EH (cell line): ENCODE measurements at places on chromosomes 2 and 18.

- DNase-seq, result no peak
These were observed 28.4 kb upstream of the ACVR1C start for GRCh38 chr2:157657101-157657500.

DNA sequence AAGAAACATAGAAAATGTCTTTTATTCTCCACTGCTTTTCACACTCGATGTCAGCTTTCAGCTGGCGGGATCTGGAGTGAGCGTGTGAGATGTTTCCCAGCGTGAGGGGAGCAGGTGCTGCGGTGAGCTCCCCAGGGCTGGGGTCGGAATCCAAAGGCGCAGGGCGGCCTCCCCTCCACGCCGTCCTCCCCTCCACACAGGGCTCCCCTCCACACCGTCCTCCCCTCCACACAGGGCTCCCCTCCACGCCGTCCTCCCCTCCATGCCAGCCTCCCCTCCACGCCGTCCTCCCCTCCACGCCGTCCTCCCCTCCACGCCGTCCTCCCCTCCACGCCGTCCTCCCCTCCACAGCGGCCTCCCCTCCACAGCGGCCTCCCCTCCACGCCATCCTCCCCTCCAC lies 26.9 kb upstream of the KCNG2 start:
- no peak for DNase-seq

- peak; percentile 50 for DNase-seq
These were observed 226.0 kb upstream of the CTAGE1 start for GRCh38 chr18:22643731-22644130.

DNA sequence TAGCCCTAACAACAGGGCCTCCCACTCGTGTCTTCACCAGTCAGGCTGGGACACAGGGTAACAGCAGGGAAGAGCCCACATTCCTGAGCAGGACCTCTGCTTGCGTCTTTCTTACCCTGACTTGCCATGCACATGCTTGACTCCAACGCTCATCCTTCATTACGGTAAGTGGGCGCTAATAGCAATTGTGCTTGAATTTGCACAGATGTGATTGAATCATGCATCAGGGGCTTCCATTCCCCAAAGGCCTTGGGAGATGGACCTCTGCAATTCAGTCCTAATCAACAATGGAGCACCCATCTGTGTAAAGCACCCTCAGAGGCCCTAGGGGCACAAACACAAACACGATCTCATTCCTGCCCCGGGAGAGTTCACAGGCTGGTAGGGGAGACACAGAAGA lies 13.5 kb downstream of the TEX51 start:
- DNase-seq, result no peak

GRCh38 chr2:122034344-122034743 lies 278.9 kb downstream of the TSN start:
- no peak for DNase-seq

GRCh38 chr2:40166006-40166405 lies 285.9 kb downstream of the SLC8A1 start:
- no peak for DNase-seq

DNA sequence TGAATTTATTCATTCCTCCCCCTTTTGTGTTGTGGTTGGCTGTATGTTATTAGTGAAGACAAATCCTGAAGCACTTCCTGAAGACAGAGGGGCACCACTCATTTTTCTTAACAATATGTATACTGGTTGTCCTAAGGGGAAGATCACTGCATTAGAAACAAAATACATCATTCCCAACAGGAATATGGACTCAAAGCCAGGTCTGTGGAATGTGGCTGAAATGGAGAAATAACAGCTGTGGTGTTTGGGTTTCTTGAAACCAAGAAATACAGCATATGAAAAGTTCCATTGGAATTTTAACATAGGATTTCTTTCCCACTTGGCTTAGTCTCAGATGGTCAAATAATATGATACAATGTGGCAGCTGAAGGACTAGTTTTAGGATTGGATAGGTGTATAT lies 267.6 kb downstream of the KCNE4 start:
- no peak for DNase-seq

DNA sequence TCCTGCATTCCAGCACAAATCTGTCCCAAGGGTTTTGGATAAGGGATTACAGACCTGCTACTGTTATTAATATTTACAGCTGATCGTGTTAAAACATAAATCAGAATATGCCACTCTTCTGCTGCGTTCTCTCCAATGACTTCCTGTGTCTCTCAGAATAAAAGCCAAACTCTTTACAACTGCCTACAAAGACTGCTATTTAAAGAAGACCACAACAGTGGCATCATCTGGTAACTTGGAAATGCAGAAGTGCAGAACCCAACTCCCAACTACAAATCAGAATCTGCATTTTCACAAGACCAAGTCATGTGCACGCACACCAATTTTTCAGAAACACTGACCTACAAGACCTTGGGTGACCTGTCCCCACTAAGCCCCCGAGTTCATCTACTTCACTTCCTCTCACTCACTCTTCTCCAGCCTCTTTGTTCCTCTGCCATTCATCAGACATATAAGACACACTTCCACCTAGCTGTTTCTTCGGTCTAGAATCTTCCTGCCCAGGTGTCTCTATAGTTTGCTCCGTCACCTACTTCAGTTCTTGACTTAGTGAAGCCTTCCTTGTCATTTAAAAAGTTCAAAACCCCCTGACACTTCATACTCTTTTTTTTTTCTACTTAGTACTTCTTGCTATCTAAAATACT lies 36.0 kb downstream of the CHN1 start:
- DNase-seq, result no peak

DNA sequence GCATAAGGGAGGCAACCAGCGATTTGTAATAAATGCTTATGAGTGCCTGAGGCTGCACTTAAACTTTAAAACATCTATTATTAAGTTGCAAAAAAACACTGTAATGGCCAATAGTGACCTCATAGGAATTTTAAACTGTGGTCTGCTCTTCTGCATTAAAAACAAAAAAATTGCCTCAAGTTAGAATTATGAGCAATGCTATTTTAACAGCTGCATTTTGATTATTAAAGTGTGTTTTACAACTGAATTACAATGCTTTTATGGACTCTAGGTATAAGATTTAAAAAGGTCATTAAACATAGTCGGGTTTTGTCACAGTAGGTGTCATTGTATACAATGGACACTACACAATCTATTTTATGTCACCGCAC lies 528.7 kb upstream of the FANCL start:
- DNase-seq, result peak; percentile 1

GRCh38 chr2:38128653-38129052 lies 52.7 kb upstream of the CYP1B1 start:
- DNase-seq, result no peak

- DNase-seq, result no peak
These were observed 650.4 kb downstream of the RNF144A start for GRCh38 chr2:7567646-7568045.

- peak; percentile 95 for DNase-seq
These were observed 381.2 kb downstream of the TXNL1 start for GRCh38 chr18:56257205-56257604.

DNA sequence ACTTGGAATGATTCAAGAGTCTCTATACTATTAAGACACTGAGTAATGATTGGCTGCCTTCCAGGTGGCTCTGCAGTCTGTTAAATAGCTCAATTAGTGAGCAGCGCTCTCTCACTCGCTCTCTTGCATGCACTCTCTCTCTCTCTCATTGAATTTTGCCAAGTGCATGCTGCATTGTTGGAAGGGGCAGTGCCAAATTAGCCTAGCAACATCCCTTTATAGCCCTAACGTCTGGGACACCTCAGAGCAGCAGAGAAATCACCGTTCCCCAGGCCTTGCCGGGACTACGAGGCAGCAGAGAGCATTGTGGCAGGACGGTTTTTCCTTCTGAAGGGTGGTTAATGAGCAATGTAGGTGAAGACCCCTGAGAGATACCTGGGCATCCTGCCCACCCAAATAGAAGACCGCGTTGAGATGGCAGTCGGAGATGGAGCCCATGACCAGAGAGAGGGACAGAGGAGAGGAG lies 447.6 kb upstream of the POU3F3 start:
- no peak for DNase-seq

GRCh38 chr2:220277445-220277975 lies 650.1 kb downstream of the SLC4A3 start:
- DNase-seq, result peak; percentile 95

- DNase-seq, result no peak
These were observed 280.2 kb downstream of the SP3 start for GRCh38 chr2:173684896-173685459.

DNA sequence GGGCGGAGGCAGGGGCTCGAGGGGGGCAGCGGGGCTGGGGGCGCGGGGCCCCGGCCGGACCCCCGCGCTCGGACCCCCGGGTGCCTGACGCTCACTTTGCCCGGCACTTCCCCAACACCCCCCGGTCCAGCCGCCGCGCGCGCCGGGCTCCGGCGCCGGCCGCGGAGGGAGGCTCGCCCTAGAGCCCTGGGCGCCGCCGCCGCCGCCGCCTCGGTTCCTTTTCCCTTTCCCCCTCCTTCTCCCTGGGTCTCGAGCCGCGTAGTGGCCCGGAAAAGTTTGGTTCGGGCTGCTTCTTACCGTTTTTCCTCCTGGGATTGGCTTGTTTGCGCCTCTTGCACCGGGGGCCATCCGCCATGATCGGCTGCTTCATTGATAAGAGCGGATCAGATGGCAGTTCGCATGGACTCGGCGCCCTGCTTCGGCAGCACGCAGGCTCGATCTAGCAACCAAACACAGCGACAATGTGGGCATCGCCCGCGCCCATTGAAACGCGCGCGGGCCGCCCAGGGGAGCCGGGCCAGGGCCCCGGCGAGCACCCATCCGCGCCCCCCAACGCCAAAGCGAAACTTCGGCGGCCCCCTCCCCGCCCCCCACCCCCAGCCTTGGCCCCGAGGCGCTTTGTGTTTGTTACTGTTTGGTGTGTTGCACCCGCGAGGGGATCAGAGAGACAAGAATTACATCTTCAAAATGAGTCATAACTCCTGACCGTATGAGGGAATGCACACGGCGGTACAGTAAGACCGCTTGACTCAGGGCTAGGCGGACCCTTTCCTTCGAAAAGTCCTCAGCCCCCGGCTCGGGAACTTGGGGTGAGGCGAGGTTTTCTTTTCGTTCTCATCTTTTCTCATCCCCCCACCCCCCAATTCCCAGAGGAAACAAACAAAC lies 2.7 kb downstream of the ZEB2 start:
- peak; percentile 97 for DNase-seq

DNA sequence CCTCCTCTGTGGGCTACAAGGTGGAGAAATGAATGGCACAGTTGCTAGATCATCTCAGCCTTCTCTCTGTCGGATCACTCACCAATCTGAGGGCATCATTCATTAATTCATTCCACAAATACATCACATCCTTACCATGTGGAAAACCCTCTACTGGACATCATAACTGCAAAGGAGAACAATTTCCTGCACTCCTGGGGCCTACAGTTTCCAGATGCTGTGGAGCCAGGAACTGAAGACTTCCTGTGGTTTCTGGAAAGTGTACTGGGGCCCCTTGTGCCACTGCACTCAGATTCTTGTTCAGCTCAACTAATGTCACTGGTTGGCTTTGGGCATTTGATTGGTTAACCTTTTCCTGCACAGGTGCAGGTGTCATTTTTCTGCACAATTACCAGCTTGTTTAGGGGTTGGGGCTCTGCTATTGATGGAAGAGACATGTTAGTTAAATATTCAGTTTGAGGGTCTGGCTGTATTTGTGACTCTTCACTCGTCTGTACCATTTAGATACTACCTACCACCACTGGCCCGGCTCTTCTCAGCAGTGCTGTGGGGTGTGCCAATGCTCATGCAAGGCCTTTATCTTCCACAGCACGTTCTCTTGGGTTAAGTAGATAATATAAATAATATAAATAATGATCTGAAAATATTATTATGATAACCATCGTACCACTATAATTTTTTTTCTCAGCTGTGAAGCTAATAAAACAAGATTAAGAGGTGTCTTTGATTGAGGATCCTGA lies 427.3 kb downstream of the TSN start:
- no peak for DNase-seq

DNA sequence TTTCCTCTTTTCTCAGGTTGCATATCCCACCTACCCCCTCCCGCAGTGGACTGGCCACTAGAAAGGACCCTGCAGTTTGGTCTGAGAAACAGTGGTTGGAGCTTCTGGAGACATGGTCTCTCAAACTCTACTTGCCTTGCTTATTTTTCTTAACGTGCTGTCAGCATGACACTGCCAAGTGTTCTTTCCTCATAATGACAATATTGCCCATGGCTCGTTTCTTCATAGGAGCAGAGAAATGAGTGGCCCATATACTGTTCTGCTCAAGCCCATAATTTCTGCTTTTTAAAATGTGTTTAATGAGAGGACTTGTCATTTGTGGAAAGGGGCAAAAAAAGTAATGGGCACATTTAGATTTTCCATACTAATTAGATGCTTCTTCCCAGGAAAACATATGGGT lies 828.7 kb downstream of the BCL11A start:
- DNase-seq, result no peak

GRCh38 chr2:37105150-37105549 lies 20.8 kb downstream of the GPATCH11 start:
- no peak for DNase-seq

GRCh38 chr2:32947076-32947483 lies 327 bp downstream of the LTBP1 start:
- DNase-seq, result no peak

DNA sequence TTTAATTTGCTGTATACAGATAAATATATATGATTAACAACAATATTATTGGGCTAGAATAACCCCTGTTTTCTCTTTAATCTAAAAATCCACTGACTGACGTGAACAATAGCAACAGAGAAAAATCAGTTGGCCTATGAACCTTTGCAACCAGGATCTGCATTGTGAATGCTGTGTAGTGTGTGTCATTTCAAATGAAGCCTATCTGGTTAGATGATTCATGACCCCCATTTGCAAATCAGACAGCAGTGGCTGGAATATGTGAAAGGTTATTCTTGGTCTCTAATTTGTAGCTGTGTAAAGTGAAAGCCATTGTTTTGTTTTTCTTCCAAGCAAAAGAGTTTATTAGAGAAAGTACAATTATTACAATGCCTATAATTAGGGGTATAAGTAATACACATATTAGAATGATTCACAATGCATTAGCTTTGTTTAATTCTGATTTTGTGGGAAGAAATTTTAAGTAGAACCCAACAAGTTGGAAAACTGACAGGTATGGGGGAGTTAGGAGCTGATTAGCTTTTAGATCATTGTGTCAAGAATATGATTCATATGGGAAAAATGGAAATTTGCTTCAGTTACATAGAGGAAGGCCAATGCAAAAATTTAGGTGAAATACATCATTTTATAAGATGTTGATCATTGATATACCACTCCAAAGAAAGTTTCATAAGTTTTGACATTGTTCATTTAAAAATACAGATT lies 1362.2 kb upstream of the TMEFF2 start:
- DNase-seq, result no peak

- peak; percentile 88 for DNase-seq
These were observed 251.4 kb downstream of the SLC8A1 start for GRCh38 chr2:40200366-40200915.

DNA sequence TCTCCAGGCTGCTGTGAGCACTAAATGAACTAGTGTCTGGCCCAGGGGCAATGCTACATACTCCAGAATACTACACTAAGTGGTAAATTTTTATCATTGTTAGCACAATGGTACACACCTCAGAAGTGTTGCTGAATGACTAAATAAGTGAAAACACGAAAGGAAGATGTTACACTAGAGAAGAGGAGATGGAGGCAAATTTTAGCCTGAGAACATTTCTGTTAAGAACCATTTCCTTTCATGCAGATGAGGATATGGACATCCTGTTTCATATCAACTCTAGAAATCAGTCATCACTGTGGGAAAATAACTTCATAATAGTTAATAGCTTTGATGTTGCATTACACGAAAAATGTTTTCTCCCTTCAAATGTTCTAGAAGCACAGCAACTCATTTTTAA lies 117.6 kb upstream of the STK17B start:
- DNase-seq, result peak; percentile 40

GRCh38 chr2:237581751-237582746 lies 8.5 kb downstream of the RAB17 start:
- DNase-seq, result peak; percentile 80

- DNase-seq, result peak; percentile 57
These were observed 297.5 kb downstream of the PIEZO2 start for GRCh38 chr18:10851824-10852319.
